ENCODE measurements at places on chromosomes 7 and 10. TPM values are rescaled to one million over a fixed set of nuclear protein-coding genes. Genes with fewer than 3 reads are reported as not detected.

The TBX20 gene
- total RNA-seq, result not detected

The TFPI2 gene
- 0.34 TPM for total RNA-seq

The NYAP1 gene
- total RNA-seq, result 0.67 TPM

The NRAP gene
- total RNA-seq, result not detected

The GAD2 gene
- not detected for total RNA-seq

The CALML5 gene
- total RNA-seq, result not detected

The HOXA3 gene
- total RNA-seq, result not detected

The GHRHR gene
- total RNA-seq, result not detected

The HOXA6 gene
- total RNA-seq, result 0.31 TPM

The SLC16A9 gene
- 0.19 TPM for total RNA-seq

The KCP gene
- 0.21 TPM for total RNA-seq

The XPNPEP1 gene
- total RNA-seq, result 75.2 TPM

The PTPRN2 gene
- 0.72 TPM for total RNA-seq

The GSDME gene
- 19.3 TPM for total RNA-seq

The AS3MT gene
- 0.67 TPM for total RNA-seq

The HOXA13 gene
- total RNA-seq, result not detected

The PTF1A gene
- total RNA-seq, result not detected

The FAM25A gene
- total RNA-seq, result not detected

All from activated T-cell treated with anti-CD3 and anti-CD28 coated beads, Interleukin-2, amount 50 U/mL, for 72 hours (primary cell).